Endothelial cell of coronary artery (primary cell): ENCODE measurements at places on chromosomes 4 and X. TPM values are rescaled to one million over a fixed set of nuclear protein-coding genes. Genes with fewer than 3 reads are reported as not detected.

GPR173 gene
- total RNA-seq = 2.0 and 4.0 TPM in 2 replicates

ETDA gene
- not detected in 2 replicates for total RNA-seq

SOD3 gene
- 0.19 TPM in 1 of 2 replicates, not detected in the other for total RNA-seq

DCAF8L2 gene
- 0.19 and 0.27 TPM in 2 replicates for total RNA-seq

PDCL2 gene
- not detected in 2 replicates for total RNA-seq

APLN gene
- total RNA-seq = 92.7 and 138 TPM in 2 replicates
